ENCODE measurements at places on chromosomes 1 and 21.

DNA sequence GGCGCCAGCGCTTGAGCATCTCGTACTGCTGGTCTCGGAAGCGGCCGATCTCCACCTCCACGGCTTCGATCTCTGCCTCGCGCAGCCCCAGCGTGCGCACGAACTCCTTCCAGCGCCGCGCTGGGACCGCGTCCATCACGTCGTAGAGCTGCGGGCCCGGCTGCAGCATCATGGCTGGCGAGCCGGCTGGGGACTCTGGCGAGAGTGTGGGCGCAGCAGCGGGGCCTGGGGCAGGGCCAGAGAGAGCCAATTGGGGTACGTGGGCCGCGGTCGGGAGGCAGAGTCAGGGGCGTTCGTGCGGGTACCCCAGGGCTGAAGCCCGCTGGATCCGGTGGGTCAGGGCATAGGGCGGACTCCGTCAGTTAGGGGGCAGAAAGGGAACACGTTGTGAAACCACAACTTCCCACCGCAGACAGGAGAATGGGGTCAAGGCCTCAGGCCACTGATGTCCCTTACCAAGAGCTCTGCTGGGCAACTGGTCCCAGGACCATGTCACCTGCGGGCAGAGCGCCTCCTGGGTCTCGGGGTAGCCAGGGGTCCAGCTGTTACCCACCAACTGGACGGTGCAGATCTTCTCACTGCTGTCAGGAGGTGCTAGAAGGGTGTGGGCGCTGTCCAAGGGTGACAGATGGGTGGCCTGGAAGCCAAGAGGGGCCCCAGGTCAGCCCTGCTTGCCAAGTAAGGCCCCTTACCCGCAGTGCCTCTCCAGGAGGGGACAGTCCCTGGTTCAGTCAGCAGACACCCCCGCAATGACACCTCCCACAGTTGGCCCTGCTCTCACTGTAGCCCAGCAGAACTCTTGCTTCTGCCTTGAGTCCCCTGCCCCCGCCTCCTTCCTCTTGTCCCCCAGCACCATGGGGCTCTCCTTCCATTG lies 4.2 kb downstream of the TNFRSF25 start:
- DNase-seq: no peak

- no peak for DNase-seq
These were observed 50.3 kb downstream of the DYRK1A start for GRCh38 chr21:37416914-37417313.

- no peak for DNase-seq
These were observed 17.7 kb upstream of the GFI1 start for GRCh38 chr1:92504291-92505014.

DNA sequence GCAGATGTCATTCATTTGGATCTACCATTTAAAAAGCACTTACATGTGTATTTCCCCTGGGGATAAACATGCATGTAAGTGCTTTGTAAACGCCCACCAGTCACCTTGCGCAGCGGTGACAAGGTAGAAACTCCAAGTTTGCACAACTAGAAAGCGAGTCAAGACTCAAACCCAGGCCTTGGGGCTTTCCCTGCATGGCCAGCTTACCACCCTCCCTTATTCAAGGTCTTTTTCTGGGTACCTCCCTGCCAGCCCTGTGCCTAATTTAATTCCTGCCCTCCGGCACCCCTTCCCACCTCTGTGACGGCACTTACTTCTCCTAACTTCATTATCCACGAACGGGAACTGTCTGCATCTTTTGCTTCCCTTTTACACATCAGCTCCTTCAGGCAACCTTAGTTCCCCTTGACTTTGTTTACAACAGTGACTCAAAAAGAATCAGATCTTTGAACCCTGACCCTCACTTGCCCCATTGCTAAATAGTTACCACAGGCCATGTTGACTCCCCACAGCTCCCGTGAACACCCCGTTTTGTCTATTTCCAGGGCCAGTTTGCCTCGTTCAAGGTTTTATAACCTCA lies 138.3 kb upstream of the ETS2 start:
- no peak for DNase-seq

DNA sequence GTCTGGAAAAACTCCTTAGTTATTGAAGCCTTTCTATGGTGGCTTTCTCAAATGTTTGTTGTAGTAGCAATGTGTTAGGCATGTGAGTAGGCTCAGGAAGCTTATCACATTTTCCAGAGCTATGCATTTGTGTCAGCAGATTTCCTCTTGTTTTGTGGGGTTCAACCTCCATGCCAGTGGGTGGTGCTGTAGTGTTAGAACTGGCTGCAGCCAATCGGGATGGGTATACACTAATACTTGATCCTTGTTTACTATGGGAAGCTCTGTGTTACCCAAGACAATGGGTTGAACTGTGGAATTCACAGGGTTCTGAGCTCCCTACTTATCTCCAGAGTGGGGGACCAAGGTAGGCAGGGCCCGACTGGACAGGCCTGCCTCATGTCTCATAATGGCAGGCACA lies 348.5 kb upstream of the ADAMTS5 start:
- DNase-seq: no peak

DNA sequence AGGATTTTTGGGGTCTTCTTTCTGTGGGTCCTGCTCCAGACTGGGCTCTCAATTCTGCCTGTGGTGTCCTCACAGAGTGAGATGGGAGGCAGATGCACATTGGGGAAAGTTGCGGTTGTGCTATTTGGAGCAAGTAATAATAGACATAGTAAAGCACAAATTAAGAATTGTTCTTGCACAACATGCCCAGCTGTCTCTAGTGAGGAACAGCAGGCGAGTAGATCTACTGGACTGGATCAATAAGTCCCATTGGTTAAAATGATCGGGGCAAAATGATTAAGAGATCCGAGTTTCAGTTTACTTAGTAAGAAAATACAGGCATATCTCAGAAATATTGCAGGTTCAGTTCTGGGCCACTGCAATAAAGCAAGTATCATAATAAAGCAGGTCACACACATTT lies 448.3 kb upstream of the PROX1 start:
- no peak for DNase-seq

GRCh38 chr21:39097335-39097861 lies 85.9 kb downstream of the PSMG1 start:
- DNase-seq: no peak

DNA sequence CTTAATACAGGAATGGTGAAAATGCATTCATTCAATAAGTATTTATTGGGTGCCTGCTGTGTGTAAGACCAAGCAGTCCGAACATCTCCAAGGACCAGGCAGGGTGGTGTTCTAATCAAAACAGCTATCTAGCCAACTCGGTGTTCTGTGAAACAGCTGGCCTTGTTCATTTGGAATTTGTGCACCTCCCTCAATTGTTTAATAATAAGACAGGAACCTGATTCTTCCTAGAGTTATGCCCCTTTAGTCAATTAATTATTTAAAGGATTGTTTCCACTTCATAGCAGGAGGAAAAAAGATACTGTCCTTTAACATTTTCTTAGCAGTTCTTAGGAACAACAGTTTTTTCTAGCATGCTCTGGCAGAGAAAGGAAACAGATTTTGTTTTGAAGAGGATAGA lies 30.4 kb downstream of the S100A10 start:
- DNase-seq: no peak

DNA sequence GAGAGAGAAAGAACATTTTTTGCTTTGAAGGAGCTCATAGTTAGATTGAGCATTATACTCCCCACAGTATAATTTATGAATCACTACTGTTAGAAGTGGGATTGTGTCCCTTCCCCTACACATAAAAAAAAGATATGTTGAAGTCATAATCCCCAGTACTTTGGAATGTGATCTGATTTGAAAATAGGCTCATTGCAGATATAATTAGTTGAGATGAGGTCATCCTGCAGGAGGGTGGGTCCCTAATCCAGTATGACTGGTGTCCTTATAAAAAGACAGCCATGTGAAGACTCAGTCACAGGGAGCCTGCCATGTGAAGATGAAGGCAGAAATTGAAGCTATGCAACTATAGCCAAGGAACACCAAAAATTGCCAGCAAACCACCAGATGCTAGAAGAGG lies 76.4 kb downstream of the TGFB2 start:
- DNase-seq: no peak

DNA sequence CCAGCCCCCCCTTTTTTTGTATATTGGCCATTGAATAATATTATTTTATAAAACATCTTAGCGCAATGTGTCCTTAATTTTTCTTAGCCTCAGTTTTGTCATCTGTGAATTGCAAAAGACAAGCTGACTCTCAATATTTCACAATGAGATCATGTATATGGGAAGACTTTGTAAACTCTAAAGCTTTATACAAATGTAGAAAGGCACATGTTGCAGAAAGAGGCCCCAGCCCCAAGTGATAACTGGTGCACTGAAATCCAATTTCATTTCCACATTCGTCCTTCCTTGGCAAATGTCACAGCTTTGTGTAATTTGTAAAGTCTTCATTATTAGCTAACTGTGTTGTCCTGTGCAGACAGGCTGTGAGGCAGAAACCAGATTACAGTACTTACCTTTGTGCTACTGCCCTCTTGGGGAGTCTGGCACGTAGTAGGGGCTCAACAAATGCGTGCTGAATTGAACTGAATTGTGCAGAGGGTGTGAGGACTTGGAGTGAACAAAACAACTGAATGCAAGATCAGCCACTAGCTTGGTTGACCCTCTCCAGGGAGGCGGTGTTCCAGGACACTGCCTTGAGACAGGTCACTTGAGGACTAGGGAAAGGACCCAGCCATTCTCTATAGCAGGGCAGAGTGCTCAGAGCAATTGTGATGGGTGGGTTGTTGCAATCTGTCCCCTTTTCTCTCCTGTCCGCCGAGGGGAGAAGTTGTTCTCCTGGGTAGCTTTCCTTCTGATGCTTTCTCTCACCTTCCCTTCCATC lies 74.6 kb downstream of the LMO4 start:
- DNase-seq: no peak

DNA sequence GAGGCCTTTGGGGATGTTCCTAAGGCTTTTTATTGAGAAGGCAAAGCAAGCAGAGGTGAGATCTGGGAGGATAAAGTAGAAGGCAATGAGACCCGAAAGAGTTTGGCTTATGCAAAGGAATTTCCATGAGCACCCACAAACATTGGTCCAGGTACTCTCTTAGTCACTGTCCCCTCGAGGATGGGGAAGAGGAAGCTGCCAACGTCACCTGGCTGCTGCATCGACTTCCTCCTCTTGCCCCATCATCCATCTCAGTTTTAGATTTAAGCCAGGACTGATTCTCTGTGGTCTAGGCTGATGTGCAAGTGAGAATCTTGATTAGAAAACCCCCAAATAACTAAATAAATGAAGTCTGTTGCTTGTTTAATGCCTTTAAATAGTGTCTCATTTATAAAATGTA lies 28.7 kb downstream of the RUNX1 start:
- DNase-seq: no peak

DNA sequence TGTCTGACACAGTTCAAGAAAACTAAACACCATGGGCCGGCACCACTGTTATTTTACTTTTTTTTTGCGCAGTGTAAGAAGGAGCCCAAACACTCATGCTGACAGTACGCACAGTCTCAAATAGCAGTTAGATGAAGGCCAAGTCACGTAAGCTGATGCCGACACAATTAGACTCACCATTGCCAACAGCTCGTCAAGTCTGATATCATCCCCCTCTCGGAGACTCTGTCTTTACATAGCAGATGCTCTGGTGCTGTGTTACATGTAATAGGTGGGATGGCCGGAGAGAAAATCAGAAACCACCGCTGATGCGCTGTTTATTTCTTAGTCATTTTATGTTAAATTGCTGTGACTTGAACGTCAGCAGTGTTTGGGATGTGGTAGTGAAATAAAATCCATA lies 49.3 kb downstream of the TGFB2 start:
- DNase-seq: no peak

DNA sequence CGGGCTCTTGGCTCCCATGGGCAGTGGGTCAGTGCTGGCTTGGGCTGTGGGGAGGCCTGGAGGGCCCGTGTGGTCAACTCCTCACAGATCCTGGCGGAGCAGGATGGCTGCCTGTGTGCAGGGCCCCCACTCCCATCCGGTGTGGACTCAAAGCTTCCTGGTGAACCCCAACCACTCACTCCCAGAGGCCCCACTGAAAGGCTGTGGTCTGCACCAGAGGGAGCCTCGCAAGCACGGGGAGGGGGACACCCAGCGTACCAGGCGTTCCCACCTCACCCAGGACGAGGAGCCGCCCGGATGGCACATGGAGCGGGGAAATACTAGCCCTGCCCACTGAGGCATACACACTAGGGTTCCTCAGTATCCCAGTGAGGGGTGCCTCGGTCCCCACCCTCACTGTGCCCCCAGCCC lies 75.4 kb upstream of the ACTRT2 start:
- no peak for DNase-seq

- no peak for DNase-seq
These were observed 6.9 kb upstream of the RAB7B start for GRCh38 chr1:206010060-206010459.

GRCh38 chr1:223460566-223461189 lies 67.5 kb downstream of the CCDC185 start:
- DNase-seq: no peak

DNA sequence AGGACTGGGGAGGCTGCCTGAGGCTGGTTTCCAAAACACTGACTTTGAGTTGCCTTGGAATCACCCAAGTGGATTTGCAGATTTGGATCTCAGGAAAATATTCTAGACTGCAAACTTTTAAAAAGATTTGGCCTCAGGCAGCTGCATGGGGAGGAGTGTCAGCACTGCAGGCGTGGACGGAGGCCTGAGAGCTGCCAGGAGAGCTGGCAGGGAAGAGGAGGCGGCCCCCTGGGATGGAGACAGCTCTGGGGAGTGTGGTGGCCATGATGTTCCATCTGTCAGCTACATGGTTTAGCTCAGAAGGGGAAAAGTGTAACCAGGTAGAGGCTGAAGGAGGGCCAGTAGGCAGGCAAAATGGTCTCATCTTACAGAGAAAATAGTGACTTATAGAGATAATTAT lies 72.1 kb downstream of the VPS26C start:
- no peak for DNase-seq

GRCh38 chr1:32798191-32798590 lies 19.0 kb downstream of the YARS1 start:
- no peak for DNase-seq
